ENCODE measurements at places on chromosomes 13 and 19.

DNA sequence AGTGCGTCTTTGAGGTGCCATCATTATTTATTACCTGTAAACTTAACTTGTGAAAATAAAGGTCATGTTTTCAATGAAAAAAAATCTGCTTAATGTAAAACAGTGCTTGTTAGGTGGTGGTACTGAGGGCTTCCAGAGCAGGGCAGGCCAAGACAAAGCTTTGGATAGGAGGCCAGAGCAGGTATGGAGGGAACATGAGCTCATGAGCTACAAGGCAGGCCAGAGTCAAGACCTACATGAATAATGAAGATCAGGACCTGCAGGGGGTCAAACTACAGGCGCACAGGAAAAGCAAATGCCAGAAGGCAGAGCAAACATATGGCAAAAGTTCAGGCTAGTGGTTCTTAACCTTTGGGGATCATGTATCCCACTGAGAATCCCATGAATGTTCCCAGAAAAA is 343.5 kb downstream of the GPC5 start:
- DNase-seq, result no peak

GRCh38 chr19:3098141-3098514 is 4.0 kb downstream of the GNA11 start:
- no peak for DNase-seq

DNA sequence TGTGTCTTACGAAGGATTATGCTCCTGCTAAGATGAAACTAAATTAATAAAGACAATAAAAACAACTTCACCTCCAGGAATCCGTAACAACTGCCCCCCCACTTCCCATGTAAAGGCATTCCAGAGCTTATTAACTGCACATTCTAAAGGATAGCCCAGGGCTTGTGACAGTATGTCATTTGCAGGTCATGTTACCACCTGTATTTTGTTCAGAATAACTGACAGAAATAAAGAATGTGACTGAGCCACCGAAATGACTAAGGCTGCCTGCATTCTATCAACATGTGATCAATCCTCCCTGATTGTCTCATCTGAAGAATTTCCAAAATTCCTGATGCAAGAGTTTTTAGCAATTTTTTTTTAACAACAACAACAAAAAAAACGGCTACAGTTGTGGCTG is 117.2 kb downstream of the MIPEP start:
- no peak for DNase-seq

GRCh38 chr19:39110263-39110967 is 15.2 kb upstream of the PAK4 start:
- DNase-seq, result peak; percentile 76

DNA sequence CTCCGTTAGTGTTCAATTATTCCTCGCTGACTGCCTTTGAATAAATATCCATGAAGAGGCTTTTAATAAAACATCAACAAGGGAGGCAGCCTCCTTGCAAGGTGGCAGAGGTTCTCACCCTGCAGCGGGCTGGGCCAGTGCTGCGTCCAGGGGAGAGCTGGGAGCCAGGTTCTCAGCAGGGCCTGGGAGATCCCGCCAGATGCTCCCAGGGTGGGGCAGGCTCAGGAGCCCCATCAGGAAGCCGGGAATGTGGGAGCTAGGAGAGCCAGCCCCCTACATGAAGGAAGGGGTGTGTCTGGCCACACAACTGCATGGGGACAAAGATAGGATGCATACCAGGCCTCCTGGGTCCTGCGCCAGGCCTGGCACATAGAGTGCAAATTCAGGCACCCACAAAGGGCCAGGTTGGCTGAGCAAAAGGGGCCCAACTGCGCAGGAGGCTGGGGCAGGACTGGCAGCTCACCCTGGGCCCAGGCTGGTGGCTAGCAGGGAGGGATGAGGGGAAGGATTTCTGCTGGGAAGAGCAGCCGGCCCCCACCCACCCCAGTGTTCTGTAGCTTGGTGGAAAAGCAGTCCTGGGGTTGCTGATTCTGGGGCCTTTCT is 22.8 kb downstream of the VSTM2B start:
- no peak for DNase-seq

DNA sequence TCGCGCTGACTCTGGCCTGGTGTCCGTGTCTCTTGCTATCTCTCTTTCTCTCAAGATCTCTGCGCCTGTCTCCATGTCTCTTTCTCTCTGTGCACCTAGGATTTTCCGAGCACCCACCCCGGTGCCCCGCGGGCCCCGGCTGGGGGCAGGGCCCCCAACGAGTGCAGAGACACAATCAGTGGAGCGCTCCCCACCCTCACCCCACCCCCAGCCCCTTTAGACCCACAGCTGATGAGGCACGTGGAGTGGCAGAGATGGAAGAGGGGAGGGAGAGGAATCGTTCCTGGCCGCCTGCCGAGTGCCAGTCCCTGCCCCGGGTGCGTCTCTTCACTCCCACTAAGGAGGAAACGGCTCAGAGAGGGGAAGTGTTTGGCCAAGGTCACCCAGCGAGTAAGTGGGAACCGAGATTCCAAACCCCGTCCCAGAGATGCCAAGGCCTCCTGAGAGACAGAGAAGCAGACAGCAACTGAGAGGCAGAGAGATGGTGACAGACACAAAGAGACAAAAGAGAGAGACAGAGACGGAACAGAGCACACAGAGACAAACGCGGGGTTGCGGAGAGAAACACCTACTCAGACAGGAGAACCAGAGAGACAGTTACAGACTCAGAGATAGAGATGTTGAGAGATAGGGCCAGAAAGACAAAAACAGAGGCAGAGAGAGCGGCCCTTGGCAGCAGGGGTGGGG is 626 bp upstream of the BCL3 start:
- peak; percentile 72 for DNase-seq

Data from hepatocyte (in vitro differentiated cells).